ENCODE measurements at places on chromosomes 2 and 18.

DNA sequence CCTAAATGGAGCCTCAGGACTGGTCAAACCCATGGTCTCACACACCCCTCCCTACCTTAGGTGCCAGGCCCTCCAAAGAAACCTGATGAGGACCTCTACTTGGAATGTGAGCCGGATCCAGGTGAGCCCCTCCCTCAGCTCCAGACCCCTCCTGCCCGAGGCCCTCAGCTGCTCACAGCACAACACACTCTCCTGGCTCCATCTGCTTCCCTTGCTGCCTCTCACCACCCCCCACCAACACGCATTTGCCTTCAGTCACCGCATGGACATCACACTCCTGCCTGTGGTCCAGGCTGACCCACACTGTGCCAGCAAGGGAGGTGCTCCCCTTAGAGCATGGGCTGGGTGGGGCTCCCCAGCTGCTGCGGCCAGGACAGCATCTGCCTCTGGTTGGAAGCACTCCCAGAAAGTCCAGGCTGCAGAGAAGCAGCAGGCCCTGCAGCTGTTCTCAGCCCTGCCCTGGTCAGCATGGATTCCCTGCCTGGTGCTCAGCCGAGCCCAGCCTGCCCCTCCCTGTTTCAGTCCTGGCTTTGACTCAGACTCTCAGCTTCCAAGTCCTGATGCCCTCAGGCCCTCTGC lies 15.1 kb downstream of the SH2D6 start:
- DNase-seq: no peak

- no peak for DNase-seq
These were observed 42.5 kb downstream of the PPM1B start for GRCh38 chr2:44211183-44211582.

DNA sequence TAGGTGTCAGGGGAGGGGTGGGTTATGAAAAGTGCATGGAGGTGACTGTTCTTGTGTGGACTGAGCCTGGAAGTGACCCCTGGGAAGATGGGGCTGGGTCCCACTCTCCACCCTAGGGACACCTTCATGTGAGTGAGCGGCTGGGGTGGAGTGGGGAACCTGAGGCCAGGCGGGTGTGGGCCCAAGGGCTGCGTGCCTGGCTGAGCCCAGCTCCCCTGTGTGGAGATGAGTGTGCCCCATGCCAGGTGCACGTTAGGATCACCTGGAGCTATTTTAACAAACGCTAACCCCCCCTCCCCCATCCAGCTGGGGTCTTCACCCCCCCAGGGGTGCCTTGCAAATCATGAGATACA lies 26.5 kb downstream of the ZAP70 start:
- no peak for DNase-seq

DNA sequence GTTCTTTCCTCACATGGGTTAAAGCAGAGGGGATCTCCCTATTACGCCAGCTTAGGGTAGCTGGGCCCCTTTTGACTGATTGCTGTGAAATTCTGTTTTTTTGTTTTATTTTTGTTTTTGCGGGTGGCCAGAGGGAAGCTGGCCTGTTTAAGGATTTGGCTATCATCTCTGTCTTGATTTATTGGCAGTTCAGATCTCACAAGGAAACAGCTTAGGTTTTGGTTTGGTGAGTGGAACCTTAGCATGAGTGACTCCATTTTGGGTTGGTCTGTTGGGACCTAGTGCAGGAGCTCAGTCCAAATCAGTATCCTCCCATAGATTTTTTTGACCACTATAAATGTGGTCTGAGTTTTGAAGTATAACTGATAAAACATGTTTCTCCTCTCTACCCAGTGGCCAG lies 25.6 kb upstream of the NTSR2 start:
- no peak for DNase-seq

DNA sequence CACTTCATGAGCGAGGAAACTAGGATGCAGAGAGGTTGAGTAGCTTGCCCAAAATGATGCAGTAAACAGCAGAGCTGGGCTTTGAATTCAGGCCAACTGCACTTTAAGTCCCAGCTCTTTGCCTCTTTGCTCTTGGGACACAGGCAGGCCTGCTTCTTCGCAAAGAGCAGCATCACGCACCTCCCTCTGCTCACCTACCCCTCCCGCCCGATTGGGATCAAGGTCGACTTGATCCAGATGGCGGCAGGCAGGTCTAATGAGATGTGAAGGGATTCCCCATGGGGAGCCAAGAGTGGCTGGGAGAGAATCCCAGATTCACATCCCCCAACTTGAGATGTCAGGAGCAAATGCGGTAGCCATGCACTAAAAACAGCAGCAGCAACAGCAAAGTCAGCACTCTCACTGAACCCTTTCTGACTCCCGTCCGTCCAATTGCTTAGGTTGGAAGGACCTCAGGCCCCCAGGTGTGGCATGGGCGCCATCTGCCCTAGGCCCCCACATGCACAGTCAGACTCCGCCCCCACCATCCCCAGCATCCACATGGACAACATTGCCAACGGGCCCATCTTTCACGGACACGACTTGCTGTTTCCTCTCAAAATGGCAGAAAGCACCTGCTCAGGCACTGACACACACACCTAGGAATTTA lies 84.3 kb upstream of the MAP4K4 start:
- peak; percentile 82 for DNase-seq

GRCh38 chr2:41903474-41904135 lies 144.2 kb upstream of the PKDCC start:
- DNase-seq: no peak

DNA sequence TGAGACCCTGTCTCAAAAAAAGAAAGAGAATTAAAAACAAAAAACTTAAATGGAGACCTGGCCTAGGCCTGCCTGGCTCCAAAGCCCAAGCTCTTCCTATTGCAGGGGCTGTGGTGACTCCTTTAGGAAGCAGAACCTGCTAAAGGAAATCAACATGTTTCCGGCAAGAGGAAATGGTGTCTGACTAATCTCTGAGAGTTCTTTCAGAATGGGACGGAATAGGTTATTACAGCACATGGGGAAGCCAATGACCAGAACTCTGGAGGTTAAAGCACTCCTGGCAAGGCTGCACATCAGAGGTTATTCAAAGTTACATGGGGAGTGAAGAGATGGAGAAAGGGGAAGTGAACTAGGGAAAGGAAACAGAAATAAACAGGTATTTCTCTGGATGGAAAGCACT lies 21.4 kb downstream of the KIF3C start:
- DNase-seq: no peak

GRCh38 chr2:44130441-44130840 lies 38.2 kb upstream of the PPM1B start:
- no peak for DNase-seq

GRCh38 chr2:237721458-237721857 lies 77.1 kb upstream of the RBM44 start:
- DNase-seq: no peak

DNA sequence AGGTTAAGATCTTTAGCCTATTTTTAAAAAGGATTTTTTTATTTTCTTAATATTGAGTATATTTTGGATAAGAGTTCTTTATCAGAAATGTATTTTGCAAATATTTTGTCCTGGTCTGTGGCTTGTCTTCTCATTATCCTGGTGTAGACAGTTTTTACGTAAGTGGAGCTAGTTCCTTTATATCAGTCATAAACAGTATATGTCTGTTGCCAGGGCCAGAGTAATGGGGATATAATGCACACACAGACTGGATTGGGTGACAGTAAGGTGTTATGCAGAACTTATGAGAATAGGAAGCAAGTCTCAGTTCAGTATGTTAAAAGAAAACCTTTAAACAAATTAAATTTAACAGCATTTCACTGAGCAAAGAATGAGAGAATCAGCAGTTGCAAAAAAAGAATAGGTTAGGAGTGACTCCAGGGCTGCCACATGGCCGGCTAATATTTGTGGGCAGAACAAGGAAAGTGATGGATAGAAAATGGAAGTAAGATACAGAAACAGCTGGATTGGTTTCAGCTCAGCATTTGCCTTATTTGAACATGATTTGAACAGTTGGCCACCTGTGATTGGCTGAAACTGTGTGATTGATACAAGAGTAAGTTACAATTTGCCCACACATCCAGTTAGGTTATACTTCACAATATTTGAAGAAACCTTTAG lies 61.1 kb upstream of the ZNG1B start:
- DNase-seq: no peak

DNA sequence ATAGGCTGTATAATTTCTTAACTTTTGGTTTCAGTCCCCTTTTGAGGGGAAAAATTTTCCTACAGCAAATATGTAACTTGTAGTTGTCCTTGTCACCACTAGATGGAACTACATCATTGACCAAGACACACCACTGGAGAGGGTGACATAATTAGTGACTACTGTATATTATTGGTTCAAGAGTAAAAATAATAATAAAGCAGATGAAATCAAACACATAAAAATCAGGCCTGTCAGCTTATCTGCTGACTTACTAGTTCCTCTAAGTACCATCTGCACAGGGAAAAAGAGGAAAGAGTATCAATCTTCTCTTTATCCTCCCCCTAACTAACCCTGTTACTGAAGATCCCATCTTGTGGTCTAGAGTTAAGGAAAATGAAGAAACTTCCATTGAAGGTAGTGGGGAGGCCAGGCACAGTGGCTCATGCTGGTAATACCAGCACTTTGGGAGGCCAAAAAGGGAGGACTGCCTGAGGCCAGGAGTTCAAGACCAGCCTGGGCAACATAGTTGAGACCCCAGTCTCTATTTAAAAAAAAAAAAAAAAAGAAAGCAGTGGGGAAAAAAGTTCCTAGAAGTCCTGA lies 29.6 kb upstream of the ENOSF1 start:
- DNase-seq: peak; percentile 68

- DNase-seq: no peak
These were observed 129.7 kb downstream of the NETO1 start for GRCh38 chr18:72738136-72738535.

DNA sequence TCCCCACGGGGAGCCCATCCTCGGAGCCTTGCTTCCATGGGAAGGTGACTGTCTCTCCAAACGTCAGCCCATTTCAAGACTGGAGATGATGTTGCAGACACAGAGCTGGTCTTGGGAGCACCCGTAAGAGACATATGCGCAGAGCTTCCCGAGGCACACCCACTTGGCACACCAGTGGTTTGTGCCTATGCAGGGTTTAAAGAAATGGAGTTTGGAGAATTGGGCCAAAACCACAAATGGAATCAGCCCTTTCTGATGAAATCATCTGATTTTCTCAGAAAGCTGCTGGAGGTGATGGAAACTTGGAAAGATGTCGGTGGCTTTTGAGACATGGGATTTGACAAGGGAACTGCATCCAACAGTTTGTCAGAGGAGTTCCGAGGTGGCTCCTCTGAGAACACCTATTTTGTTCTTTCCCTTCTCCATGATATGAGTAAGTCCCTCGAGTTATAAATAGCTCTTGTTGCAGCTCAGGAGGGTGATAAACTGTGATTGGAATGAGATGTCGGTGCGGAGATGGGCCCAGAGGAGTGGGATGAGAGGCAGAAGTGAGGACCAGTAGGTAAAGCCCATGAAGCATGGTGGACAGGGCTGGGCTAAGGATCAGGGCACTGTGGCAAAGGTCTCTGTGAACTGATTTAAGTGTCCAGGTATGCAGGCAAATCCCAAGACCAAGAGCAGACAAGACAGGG lies 225.7 kb downstream of the ACKR3 start:
- no peak for DNase-seq

DNA sequence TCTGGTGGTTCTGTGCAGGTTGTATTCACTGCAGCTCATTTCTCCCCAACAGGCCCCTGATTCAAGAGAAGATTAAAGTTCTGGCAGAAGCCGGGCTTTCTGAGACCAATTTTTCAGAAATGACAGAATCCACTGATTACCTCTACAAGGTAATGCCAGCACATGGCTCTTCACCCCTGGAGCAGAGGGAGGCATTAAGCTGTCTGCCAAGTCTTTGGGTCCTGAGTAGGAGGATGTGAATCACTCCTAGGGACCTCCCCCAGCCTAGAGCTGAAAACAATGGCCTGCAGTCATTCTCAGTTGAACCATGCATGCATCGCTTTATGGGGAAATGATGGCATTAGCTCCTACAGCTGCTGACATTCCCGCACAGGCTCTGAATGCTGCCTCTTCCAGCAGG lies 20.5 kb upstream of the RPL37A start:
- no peak for DNase-seq

- DNase-seq: peak; percentile 77
These were observed 49.1 kb upstream of the PIK3C3 start for GRCh38 chr18:41905786-41906527.

DNA sequence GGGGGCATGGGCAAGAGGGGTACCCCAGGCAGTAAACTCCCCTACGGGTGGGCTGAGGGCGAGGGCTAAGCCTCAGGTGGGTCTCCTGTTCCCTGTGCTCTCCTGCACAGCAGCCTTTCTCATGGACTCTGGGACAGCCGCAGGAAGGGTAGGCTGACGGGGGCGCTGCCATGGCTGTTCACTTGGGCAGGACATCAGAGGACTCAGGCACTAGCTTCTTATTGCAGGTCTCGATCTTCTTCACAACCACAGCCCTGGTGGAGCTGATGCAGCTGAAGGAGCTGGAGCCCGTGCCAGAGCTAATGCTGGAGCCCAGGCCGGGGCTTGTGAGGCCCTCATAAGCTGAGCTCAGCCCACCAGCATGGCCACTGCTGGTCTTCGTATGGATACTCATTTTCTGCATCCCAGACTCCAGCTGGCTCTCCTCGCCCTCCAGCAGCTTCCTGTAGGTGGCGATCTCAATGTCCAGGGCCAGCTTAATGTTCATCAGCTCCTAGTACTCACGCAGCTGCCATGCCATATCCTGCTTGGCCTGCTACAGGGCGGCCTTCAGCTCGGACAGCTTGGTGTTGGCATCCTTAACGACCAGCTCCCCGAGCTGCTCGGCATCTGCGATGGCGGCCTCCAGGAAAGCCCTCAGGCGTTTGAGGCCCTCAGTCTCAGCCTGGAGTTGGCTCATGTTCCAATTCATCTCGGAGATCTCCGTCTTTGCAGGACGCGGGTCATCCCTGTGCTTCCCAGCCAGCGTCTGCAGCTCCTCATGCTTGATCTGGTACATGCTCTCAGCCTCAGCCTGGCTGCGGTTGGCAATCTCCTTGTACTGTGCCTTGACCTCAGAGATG lies 359.8 kb upstream of the SETBP1 start:
- DNase-seq: no peak

- DNase-seq: peak; percentile 64
These were observed 1.8 kb upstream of the ALK start for GRCh38 chr2:29923110-29923721.

DNA sequence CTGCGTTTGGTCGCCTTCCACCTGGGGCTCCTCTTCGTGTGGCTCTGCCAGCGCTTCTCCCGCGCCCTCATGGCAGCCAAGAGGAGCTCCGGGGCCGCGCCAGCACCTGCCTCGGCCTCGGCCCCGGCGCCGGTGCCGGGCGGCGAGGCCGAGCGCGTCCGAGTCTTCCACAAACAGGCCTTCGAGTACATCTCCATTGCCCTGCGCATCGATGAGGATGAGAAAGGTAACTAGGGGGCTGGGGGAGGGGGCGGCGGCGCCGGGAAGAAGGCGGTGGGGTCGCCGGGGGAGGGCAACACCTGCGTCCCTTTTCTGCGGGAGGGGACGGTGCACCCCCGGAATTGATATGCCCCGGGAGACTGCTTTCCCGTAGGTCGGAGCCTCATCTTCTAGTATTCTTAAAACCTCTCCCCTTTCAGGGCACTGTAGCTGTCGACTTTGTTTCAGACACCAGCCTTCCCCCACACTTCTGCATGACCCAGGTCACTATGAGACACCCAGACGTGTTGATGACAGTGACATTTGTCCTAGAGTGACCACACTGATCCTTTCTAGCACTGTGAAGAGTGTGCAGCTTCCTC lies 755 bp downstream of the SPAST start:
- DNase-seq: no peak

- no peak for DNase-seq
These were observed 511.6 kb downstream of the ARHGAP15 start for GRCh38 chr2:143640826-143641225.
